Naive thymus-derived CD8-positive, alpha-beta T cell (primary cell): ENCODE measurements at places on chromosomes 5 and 9. TPM values are rescaled to one million over a fixed set of nuclear protein-coding genes. Genes with fewer than 3 reads are reported as not detected.

DNA sequence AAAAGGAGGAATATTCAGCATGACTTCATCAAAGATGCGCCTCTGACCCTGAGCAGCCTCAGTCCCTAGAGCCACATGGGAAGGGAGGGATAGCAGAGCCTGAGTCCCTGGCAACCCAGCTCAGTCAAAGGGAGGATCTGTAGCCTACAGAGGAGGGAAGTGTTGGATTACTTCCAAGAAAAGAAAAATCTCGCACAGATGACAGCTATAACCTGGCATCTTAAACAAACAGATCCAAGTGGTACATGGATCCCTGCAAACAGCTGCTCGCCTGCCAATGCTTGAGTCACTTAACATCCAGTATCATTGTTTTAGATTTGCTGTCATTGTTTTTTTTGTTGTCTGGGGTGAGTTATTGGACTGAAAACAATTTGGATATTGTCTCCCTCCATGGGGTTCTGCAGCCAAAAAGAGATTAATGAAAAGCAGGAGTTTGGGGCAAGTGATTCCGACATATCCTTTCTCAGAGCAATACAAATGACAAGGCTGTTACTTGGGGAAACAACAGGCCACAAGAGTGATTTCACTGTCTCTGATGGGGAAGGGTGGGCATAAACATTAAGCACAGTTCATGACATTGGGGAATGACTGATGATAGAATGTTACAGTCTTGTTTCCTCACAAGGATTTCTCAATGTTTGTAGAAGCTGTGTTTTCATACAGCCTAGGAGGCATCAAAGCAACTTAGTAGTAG, 153.5 kb upstream of the KIF2A start:
- H3K4me1 ChIP-seq, result no peaks in the 10 kb centered on the region
- H3K4me3 ChIP-seq, result no peak overlapping the region
- H3K36me3 ChIP-seq, result no peaks in the 10 kb centered on the region

ANKRD31 gene
- 2.7 TPM for total RNA-seq

GRCh38 chr5:21646469-21646868, 1206.7 kb downstream of the CDH12 start:
- no peaks in the 10 kb centered on the region for H3K4me1 ChIP-seq
- no peak for DNase-seq
- H3K4me3 ChIP-seq, result no peak overlapping the region

DNA sequence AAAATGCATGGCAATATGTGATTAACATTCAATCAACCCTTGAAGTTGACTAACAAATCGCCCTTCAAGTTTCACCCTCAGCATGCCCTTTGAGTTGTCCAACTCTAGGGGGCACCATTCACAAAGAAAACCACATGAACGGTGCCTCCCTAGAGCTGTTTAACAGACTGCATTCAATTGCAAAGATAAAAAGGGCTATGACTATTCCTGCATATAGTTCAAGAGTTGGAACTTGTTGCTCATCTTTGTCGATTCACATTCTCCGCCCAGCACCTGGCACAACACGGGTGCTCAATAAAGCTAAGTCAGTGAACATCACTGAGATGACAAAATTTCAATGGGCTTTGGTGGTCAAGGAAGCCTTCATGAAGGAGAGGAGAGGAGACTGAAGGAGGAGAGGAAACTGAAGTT, 69.6 kb upstream of the SLC30A5 start:
- DNase-seq, result no peak
- no peak overlapping the region for H3K27ac ChIP-seq
- no peak overlapping the region for H3K4me3 ChIP-seq
- H3K36me3 ChIP-seq, result no peaks in the 10 kb centered on the region

ADRA1B gene
- total RNA-seq, result not detected

GRCh38 chr5:177410575-177410974, 1.2 kb upstream of the F12 start:
- peaks cover 48% of the 10 kb centered on the region for H3K4me1 ChIP-seq
- H3K36me3 ChIP-seq, result no peaks in the 10 kb centered on the region
- peak overlapping the region; percentile 2 for H3K4me3 ChIP-seq

SH3TC2 gene
- not detected for total RNA-seq

DNA sequence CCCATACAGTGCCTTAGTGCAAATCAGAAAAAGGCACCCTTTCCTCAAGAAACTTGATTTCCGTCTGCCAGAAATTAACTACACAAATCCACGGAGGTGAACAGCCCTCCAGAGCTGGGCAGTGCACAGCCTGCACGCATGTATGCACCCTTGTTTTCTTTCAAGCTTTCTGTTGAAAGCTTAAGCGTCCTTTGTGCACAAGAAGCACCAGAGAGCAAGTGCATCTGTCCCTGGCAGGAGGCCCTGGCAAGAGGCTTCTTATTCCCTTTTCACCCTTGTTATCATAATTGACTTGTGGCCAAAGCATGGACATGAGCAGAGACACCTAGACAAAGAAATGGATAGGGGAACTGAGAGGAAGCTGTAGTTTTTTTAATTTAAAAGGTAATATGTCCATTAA, 47.4 kb upstream of the ATG10 start:
- H3K4me3 ChIP-seq, result no peak overlapping the region
- no peak overlapping the region for H3K27ac ChIP-seq
- peaks cover 4% of the 10 kb centered on the region for H3K27me3 ChIP-seq
- DNase-seq, result no peak
- no peaks in the 10 kb centered on the region for H3K36me3 ChIP-seq

DNA sequence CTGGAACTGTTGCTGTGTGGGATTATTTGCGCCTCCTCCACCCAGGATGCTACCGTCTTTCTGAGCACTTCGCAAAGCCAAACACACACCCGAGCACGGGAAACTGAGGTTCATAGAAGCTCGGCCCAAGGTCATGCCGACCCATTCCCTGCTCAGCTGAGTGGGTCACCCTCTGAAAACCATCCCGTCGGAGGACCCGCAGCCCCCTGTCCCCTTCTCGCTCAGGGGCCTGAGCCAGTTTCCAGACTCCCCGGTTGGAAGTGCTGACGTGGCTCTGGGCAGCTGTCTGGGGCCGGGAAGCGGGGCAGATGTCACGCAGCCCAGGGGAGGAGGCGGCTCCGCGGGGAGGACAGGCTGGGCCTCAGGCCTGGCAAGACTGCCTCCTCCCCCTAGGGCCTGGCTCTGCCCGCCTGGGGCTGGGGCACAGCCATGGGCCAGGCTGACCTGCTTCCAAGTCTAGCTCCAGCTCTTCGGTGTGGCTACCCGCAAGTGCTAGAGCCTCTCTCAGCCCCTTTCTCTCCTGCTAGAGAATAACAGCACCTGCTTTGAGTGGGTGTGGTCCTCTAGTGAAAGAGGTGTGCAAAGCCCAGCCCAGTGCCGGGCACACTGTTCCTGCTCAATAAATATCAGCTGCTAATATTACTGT, 9.9 kb upstream of the CXXC5 start:
- no peaks in the 10 kb centered on the region for H3K36me3 ChIP-seq
- peak overlapping the region; percentile 75 for H3K4me3 ChIP-seq
- peak overlapping the region; percentile 76 for H3K27ac ChIP-seq
- H3K27me3 ChIP-seq, result no peaks in the 10 kb centered on the region
- DNase-seq, result no peak

GRCh38 chr9:31824860-31825259, 559.6 kb upstream of the ACO1 start:
- H3K27ac ChIP-seq, result no peak overlapping the region
- H3K27me3 ChIP-seq, result peaks cover 5% of the 10 kb centered on the region
- DNase-seq, result no peak
- no peak overlapping the region for H3K4me3 ChIP-seq
- H3K4me1 ChIP-seq, result no peaks in the 10 kb centered on the region
- no peaks in the 10 kb centered on the region for H3K36me3 ChIP-seq

- peaks cover 9% of the 10 kb centered on the region for H3K27me3 ChIP-seq
- no peaks in the 10 kb centered on the region for H3K4me1 ChIP-seq
- H3K36me3 ChIP-seq, result no peaks in the 10 kb centered on the region
- no peak overlapping the region for H3K4me3 ChIP-seq
- no peak overlapping the region for H3K27ac ChIP-seq
Observed at GRCh38 chr5:62790348-62790747, 211.7 kb downstream of the LRRC70 start.

GRCh38 chr9:114210691-114211276, 55.4 kb downstream of the COL27A1 start:
- H3K4me3 ChIP-seq, result no peak overlapping the region
- no peaks in the 10 kb centered on the region for H3K4me1 ChIP-seq
- peaks cover 3% of the 10 kb centered on the region for H3K27me3 ChIP-seq
- DNase-seq, result no peak

FBXW5 gene
- 93.1 TPM for total RNA-seq

CCDC171 gene
- total RNA-seq, result 2.1 TPM

DNA sequence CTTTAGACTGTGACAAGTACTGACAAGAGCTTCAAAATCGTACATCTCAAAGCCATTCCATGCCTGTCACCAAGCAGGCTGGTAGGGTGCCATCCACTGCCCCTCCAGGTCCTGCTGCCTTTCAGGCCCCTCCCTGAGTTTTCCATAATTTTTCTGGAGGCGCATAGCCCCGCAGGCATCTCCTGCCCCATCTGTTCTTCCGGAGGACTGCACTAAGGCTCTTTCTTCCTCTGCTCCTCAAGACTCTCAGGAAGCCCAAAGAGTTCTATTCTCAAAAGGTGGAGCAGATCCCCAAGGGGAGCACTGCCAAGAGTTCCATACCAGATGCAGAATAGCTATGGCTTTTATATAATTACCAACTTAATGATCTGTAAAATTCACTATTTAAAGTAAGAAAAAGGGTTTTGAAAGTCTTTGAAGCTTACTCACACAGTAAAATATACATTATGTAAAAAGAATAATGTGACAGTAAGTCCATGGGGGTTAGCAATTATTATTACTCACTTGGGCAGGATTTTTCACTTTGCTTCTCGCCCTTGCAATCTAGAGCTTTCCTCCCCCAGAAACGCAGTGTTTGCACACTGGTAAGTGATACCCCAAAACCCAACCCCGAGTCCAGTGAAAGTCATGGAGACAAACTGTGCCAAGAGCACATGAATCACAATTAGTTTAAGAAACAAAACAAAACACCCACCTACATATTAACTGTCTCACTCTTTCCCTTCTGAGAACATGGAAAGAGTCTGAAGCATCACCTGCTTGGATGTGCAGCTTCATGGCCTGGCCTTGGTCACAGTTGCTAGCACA, 114.1 kb upstream of the DAPK1 start:
- H3K27ac ChIP-seq, result no peak overlapping the region
- H3K4me1 ChIP-seq, result no peaks in the 10 kb centered on the region
- no peak for DNase-seq
- peaks cover 6% of the 10 kb centered on the region for H3K27me3 ChIP-seq

C9orf50 gene
- not detected for total RNA-seq

DNA sequence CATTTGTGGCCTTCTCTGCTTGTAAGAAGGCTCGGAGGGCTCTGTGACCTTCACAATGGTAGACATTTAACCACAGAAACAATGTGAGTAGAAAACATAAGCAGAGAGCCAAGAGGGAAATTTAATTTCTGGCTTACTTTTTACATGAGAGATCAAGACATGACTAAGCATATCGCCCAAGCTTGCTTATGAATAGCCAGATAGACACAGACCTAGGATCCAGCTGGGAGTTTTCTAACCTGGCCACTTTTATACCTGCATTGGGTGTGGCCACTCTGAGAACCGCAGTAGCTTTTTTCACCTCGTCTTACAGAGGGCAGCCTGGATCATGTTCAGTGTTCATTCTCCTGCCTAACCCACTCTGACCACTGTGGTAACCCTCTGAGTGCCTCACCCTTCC, 244.9 kb upstream of the KCNN2 start:
- no peaks in the 10 kb centered on the region for H3K27me3 ChIP-seq
- no peak overlapping the region for H3K4me3 ChIP-seq
- no peaks in the 10 kb centered on the region for H3K4me1 ChIP-seq

GRCh38 chr5:62547945-62548630, 30.5 kb upstream of the LRRC70 start:
- peaks cover 55% of the 10 kb centered on the region for H3K36me3 ChIP-seq
- H3K27me3 ChIP-seq, result no peaks in the 10 kb centered on the region
- H3K4me1 ChIP-seq, result no peaks in the 10 kb centered on the region
- no peak overlapping the region for H3K4me3 ChIP-seq

- no peak overlapping the region for H3K4me3 ChIP-seq
- peaks cover 3% of the 10 kb centered on the region for H3K36me3 ChIP-seq
- DNase-seq, result no peak
- no peaks in the 10 kb centered on the region for H3K4me1 ChIP-seq
Observed at GRCh38 chr9:34929506-34930102, 28.5 kb upstream of the PHF24 start.

GPX3 gene
- not detected for total RNA-seq

DNA sequence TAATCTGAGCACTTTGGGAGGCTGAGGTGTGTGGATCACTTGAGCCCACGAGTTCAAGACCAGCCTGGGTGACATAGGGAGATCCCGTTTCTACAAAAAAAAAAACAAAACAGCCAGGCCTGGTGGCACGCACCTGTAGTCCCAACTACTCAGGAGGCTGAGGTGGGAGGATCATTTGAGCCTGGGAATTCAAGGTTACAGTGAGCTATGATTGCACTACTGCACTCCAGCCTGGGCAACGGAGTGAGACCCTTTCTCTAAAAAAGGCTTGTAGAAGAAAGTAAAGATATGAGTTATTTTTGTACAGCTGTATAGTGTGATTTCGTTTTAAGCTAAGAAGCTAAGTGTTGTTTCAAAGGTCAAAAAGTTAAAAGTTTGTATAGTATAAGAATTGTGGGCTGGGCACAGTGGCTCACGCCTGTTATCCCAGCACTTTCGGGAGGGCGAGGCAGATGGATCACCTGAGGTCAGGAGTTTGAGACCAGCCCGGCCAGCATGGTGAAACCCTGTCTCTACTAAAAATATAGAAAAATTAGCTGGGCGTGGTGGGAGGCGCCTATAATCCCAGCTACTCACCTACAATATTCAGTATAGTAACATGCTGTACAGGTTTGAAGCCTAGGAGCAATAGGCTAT, 18.8 kb downstream of the UBE2R2 start:
- H3K4me1 ChIP-seq, result peaks cover 15% of the 10 kb centered on the region
- no peak for DNase-seq
- H3K4me3 ChIP-seq, result peak overlapping the region; percentile 15
- no peaks in the 10 kb centered on the region for H3K27me3 ChIP-seq
- no peak overlapping the region for H3K27ac ChIP-seq
- H3K36me3 ChIP-seq, result no peaks in the 10 kb centered on the region

- no peak overlapping the region for H3K27ac ChIP-seq
- H3K4me3 ChIP-seq, result no peak overlapping the region
- peaks cover 1% of the 10 kb centered on the region for H3K27me3 ChIP-seq
- no peak for DNase-seq
- H3K4me1 ChIP-seq, result no peaks in the 10 kb centered on the region
- no peaks in the 10 kb centered on the region for H3K36me3 ChIP-seq
Observed at GRCh38 chr5:93141969-93142368, 439.1 kb downstream of the NR2F1-AS1 start.

- no peak overlapping the region for H3K27ac ChIP-seq
- DNase-seq, result no peak
- H3K27me3 ChIP-seq, result no peaks in the 10 kb centered on the region
- H3K4me1 ChIP-seq, result peaks cover 53% of the 10 kb centered on the region
- H3K4me3 ChIP-seq, result no peak overlapping the region
- no peaks in the 10 kb centered on the region for H3K36me3 ChIP-seq
Observed at GRCh38 chr9:113566016-113566711, 102.6 kb downstream of the RGS3 start.

- no peaks in the 10 kb centered on the region for H3K4me1 ChIP-seq
- H3K36me3 ChIP-seq, result no peaks in the 10 kb centered on the region
- no peak overlapping the region for H3K27ac ChIP-seq
- H3K4me3 ChIP-seq, result no peak overlapping the region
Observed at GRCh38 chr5:3225201-3225960, 370.3 kb upstream of the IRX1 start.
